HEK293T (cell line): ENCODE measurements at places on chromosomes 1 and 21.

GRCh38 chr1:55519937-55520683 is 304.9 kb upstream of the USP24 start:
- DNase-seq, result no peak

GRCh38 chr1:23910144-23910543 is 3.0 kb downstream of the CNR2 start:
- DNase-seq, result no peak

DNA sequence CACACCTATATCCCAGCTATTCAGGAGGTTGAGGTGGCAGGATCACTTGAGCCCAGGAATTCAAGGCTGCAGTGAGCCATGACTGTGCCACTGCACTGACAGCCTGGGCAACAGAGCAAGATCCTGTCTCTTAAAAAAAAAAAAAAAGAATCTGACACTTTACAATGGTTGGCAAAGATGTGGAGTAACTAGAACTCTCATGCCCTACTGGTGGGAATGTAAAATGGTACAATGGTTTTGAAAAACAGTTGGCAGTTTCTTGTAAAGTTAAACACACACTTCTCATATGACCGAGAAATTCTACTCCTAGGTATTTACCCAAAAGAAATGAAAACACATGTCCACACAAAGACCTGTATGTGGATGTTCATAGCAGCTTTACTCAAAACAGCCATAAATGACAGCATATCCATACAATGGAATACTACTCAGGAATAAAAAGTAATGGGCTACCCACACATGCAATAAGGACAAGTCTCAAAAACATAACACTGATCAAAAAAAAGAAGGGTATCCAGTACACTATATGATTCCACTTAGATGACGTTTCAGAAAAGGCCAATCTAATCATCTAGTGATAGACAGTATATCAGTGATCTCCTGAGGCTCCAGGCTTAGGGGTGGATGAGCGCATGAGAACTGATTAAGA is 58.1 kb downstream of the HLCS start:
- DNase-seq, result no peak

DNA sequence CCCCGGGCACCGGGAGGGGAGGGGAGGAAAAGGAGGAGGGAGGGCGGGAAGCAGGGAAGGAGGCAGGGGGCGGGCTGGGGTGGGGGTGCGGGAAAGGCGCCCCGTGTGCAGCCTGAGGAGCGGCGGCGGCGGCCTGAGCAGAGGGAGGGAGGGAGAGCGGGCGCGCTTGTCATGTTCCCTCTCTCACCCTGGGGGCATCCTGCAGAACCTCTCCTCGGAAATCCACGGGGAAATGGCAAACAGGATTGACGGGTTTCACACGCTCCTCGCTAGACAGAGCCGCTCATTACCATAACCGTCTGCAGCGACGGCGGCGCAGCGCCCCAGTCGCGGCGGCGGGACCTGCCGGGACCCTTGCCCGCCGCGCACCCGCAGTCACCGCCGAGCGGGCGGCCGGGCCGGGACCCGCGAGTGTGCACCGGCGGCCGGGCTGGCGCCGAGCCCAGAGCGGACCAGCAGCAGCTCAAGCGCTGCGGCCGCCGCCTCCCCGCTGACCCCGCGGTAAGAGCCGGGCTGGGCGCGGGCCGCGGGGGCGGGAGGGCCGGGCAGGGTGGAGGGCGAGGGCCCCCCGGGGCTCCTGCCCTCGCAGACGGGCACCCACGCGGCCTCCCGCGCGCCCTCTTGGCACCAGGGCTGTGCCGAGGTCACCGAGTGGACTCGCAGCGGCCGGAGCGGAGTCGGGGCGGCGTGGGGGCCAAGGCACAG is at the start of gene SERTAD4:
SERTAD4 (plus strand) TSS at position 286 of the 705 bp plus-strand sequence. CDS start 5,165 bp downstream, outside the sequence.
- DNase-seq, result peak; percentile 67

- DNase-seq, result no peak
Observed at GRCh38 chr1:176193023-176193422, 14.1 kb downstream of the COP1 start.

GRCh38 chr1:90712153-90712856 is 4.8 kb downstream of the BARHL2 start:
- no peak for DNase-seq

DNA sequence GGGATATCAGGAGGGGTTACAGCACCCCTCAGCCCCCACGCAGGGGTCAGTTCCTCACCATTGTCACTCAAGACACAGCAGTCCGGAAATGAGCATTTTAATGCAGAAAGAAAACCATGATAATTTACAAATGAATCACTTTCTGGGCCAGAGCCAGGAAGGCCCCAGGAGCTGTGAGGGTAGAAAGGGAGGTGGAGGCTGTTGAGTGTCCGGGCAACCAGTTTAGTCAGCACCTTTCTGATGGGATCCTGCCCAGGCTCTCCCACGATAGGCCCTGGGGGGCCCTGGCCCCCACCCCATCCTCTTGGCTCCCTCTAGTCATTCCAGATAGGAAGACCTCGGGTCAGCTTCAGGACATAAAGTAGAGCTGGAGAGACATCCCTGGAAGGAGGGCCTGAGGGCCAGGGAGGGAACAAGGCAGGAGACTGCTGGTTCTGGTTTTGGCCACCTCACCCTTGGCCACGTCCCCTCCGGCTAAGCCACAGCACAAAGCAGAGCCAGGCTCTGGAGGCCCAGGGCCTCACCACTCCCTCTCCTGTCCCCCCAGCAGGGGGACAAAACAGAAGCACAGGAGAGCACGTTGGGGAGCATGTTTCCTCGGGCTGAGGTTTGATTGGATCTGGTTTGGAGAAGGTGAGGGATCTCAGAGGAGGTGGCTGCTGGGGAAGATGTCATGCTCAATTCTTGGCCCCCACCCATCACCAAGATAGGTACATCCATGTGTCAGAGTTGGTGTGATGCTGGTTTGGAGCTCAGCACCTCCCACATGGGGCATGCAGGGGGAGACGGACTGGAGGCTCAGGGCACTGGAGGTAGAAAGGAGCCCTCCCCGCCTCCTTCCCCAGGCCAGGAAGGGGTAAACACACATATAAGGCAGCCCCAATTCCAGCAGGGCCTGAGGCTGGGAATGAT is 20.6 kb downstream of the ETNK2 start:
- no peak for DNase-seq

DNA sequence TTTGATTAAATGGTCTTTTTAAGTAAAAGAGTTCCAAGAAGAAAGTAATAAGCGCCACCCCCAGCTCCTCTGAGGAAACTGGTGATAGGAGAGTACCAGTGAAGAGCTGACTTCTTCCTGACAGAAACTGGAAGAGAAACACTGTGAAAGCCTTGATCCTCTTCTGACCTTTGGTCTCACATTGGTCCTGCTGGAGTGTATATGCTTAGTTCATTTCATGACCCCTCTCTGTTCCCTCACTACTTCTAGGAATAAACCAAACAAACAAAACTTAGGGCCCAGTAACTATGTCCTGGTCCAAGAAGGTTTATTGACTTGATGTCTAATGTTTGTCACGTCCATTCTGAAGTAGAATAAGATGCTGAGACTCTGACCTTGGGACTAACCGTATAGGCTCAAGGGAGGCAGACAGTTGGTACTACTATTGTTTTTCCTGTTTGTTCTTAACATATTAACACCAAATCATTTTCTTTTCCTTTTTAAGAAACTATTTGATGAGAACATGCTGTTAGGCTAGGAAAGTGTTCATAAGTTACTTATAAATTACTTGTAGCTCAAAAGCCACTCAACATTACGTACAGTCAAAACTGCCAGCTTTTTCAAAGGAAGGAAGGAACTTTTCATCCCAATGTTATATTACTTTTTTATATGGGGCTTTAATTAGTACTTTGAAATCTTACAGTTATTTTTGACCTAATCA is 57.9 kb downstream of the MIER1 start:
- DNase-seq, result no peak

GRCh38 chr1:60502506-60502905 is 428.9 kb upstream of the C1orf87 start:
- no peak for DNase-seq

- DNase-seq, result no peak
Observed at GRCh38 chr21:22154579-22155274, 1156.5 kb downstream of the NCAM2 start.

- peak; percentile 76 for DNase-seq
Observed at GRCh38 chr1:203702130-203702577, 62.8 kb upstream of the LAX1 start.

DNA sequence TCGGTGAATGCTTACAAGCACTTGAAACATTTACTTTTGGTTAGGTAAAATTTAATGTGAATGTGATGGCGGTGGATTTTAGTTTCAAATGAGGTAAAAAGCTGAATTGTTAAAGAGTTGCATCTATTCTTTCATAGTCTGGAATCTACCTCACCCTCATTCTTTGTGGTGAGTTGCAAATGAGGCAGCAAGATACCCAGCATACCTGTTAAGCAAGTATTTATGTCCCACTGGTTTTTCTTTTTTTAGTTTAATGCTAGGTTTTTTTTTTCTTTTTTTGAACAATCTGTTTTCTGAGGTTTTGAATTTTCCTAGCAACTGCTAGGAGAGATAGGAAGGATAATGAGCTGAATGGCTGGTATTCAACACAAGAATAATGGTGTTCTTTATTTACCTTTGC is 127.9 kb upstream of the CACYBP start:
- no peak for DNase-seq

DNA sequence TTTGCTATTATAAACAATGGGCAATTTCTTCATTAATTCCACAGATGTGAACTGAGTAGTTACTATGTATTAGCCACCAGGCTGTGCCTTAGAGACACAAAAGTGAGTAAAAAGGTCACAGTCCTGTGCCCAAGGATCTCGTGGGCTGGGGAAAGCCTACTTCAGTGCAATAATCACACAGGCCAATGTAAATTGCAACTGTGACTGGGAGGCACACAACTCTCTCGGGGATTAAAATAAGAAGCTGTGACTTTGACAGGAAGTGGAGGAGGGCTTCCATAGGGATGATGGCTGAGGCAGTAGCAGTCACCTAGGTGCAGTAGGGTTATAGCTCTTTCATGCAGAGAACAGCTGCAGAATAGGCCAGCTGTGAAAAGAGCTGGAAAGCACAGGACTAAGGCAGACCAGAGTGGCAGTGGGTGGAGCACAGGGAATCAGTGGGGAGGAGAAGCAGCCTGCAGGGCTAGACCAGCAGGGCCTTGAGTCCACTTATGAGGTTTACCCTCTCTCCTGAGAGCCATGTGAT is 121.9 kb downstream of the MAB21L3 start:
- no peak for DNase-seq

DNA sequence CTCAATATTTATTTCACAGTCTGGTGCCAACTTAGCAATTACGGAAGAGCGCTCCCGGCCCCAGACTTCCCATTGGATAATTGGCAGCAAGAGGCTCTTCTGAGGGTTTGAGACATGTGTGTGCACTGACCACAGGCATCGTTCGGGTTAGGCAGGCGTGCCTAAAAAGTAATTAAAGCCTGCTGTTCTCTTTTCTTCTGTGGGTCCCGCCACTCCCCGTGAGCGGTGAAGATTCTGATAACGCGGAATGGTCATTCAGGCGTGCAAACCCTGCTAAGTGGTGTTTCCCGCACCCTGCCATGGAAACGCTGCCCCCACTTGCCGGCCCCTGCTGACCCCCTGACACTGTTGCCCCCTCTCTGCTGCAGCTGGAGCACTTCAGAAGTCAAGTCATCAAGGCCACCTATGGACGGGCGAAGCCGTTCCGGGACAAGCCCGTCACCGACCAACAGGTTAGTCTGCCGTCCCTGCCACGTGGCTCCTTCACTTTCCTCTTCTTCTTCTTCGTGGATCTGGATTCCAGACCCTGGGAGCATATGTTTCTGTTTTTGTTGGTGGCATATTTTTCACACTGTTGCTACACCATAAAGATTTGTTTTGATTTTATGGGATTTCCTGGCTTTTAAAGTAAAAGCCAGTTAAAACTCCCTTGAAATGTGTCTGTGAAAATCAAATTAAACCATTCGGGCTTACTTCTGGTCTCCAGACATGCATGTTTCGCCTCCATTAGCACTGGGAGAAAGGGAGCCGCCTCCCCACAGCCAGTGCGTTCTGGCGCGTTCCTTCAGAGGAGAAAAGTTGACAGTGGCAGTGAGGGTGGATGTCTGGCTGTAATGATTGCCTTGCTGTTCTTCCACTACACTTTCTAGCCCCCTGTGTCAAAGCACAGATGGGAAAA is 79.9 kb downstream of the FHAD1 start:
- no peak for DNase-seq

- DNase-seq, result no peak
Observed at GRCh38 chr1:46172321-46172720, 2.6 kb upstream of the TSPAN1 start.

DNA sequence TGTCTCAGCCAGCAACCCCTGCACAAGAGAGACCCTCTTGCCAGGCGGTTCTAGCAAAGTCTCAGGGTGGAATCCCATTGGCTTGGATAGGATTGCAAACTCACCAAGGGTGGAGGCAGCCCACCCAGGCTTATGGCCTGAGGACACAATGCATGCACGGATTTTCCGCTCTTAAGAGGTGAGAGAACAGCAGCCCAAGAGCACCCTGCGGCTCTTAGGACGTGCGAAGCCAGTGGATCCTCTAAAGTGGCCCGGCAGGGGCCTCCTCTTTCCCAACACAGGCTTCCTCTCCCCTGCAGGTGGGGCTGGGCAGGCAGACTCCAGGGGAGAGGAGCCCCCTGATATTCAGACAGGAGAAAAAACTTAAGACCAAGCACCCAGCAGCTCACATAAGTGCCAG is 31.2 kb upstream of the TMEM51 start:
- DNase-seq, result no peak
